Posterior cingulate gyrus (tissue), 11 donors: ENCODE measurements at places on chromosomes 3 and 15.

GRCh38 chr3:127717357-127718244 is 44.8 kb downstream of the ABTB1 start:
- no peak for DNase-seq

DNA sequence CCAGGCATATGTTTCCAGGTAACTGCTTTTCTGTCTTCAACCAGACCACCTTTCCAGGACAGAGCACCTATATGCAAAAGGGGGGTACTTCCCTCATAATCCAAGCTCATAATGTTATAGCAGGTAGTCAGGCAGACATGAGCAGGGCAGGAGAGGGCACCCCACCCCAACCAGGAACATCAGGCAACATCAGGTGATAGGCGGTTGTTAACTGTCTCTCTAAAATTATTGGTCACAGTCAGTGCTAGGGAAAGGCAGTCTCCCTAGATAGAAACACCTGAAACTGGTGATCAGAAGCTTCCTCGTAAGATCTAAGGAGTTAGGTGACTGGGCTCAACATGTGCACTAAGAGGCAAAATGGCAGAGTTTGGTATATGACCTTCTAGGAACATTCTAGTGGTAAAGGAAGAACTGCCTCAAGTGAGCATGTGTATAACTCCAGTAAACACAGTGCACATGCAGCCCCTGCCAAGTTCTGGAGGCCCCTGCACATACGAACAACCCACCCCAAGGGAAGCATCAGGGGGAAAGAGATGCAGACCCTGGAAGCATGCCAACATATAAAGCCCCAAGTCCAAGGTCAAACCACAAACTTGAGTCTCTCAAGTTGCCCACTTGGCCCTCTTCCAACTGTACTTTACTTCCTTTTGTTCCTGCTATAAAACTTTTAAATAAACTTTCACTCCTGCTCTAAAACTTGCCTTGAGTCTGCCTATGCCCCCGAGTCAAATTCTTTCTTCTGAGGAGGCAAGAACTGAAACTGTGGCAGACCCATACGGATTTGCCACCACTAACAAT is 270.9 kb downstream of the ULK4 start:
- DNase-seq, result no peak

DNA sequence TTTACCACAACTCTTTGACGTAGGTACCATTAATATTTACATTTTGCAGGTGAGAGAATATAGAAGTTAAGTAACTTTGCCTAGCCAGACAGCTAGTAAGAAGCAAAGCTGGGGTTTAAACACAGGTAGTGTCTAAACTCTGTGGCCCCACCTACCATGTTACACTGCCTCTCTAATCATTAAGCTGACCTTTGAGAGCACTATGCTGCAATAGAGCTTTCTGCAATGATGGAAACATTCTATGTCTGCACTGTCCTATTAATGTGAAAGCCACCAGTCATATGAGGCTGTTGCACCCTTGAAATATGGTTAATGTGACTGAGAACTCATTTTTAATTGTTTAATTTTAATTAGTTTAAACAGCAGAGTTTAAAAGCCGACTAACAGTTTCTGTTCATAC is 6.3 kb upstream of the RARB start:
- DNase-seq, result no peak

GRCh38 chr3:169907944-169908343 is 3.4 kb upstream of the SAMD7 start:
- DNase-seq, result no peak

GRCh38 chr15:36448418-36448817 is 131.0 kb upstream of the CDIN1 start:
- no peak for DNase-seq

- DNase-seq, result no peak
These were observed 4.8 kb upstream of the MECOM start for GRCh38 chr3:169668072-169668956.

DNA sequence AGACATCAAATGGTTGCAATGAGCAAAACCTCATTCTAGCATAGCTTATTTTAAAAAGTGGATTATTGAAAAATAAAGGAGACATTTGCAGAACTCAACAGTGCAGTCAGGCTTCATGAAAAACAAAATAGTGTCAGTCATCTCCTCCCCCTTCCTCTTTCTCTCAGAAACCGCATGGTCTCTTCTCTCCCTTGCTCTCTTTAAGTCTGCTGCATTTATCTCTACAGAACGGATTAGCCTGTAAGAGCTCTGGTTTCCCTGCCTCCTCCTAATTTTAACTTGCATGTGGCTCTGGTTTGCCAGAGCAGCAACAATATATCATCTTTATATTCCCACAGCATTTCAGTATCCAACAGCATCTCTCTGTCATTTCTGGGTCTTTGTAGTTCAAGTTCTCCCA is 609.0 kb downstream of the MECOM start:
- DNase-seq, result no peak

GRCh38 chr15:71484080-71484479 is 326.3 kb upstream of the NR2E3 start:
- no peak for DNase-seq

DNA sequence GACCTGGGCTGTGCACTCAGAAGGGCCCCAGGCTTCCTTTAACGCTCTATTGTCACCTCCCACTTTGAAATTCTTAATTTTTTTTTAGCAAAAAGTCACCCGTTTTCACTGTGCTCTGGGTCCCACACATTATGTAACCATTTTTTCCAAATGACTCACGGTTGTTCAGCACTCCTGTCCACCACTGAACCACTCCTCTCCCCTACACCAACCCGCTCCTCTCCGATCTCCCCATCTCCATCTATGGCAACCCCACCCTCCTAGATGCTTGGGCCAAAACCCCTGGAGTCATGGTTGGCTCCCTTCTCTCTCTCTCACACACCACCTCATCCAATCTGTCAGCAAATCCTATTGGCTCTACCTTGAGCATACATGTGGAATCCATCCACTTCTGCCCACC is 41.2 kb upstream of the LINGO1 start:
- peak; percentile 72 for DNase-seq

- no peak for DNase-seq
These were observed 557.9 kb downstream of the FGF12 start for GRCh38 chr3:192169332-192169915.

- no peak for DNase-seq
These were observed 37.7 kb upstream of the KLHL25 start for GRCh38 chr15:85832394-85832793.

GRCh38 chr3:135740211-135740610 is 225.3 kb upstream of the PPP2R3A start:
- no peak for DNase-seq

GRCh38 chr3:159899166-159899565 is 89.5 kb upstream of the IL12A start:
- DNase-seq, result no peak
